ENCODE measurements at places on chromosomes 1 and 21.

DNA sequence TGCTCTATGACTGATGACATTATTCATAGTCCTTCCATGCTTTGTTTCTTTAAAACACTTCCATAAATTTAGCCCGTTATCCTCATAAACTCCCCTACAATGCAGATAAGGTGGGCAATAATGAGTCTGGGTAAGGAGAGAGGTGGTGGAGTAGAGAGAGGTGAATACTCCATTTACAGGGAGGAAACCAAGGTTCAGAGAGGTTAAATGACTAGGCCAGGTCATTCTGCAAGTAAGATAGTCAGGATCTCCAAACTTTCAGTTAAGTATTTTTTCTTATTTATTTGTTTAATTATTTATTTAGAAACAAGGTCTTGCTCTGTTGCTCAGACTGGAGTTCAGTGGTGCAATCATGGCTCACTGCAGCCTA, 26.1 kb downstream of the PAFAH2 start:
- DNase-seq = no peak

DNA sequence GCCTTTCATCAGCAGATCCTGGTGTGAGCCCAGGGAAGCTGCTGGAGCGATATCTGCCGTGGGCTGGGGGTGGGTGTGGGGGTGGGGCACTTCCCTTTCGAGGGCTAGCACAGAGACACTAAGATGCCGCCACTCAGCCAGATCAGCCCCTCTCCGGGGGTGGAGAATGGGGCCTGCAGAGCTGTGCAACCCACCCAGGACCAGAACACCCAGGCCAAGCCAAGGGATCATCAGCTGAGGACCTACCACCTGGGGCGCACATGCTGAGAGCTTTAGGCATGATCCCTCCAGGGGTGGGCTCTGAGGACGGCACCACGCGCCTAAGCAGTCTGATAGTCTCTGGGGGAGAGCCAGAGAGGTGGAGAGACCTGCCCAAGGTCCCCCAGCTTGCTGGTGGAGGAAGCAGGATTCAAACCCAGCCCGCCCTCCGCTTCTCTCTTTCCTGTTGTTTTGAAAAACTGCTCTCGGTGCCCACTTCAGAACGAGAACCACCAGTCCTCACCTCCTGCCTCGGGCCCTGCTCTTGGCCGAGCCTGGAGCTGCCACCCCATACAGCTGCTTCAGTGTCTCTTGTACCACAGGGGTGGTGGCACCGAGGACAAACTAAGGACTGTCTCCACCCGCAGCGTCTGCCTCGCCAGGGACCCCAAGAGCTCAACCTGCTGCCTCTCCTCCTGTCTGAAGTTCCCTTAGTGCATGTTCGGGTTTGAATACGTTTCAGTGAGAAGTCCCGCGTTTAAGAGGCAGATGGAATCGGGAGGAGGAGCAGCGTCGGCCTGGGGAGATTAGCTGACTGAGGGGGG, 39.7 kb upstream of the RUNX3 start:
- DNase-seq = no peak

DNA sequence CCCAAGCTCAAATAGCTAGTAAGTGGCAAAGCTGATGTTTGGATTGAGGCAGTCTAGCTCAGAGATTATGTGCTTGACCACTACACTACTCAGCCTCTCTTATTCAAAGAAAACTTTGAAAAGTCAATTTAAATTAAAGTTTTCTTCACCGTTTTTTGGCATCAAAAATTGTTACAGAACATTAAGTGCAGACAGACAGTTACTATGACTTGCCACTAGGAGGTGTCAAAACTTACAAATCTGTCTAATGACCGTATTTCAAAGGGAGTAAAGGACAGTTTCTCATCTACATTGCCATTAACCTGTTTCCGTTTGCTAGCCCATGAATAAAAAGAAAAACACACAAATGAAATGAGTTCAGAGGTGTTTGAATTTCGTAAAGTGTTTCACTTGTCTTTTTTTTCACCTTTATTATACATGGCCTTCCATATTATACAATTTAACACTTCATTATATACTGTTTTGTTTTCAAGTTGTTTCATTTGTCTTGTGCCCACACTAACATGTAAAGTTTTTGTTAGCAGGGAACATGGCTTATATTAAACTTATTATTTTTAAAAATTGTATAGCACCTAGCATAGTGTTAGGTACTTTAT, 57.4 kb upstream of the MTF2 start:
- DNase-seq = no peak

DNA sequence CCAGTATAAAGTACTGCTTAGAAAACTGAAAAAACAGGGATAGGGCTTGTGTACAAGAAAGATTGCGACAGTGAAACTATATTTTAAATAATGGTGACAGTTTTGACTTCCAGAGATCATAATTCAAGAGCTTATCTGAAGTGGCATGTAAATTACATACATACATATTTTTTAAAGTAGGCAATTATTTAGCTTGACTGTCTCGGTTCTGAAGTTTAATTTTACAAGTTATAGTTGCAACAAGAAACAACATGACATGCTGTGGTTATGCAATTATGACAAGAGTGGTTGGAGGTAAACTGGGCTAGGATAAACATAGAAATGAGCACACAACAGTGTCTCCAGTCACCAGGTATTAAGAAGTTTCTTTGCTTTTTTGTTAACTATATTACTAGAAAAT, 4.1 kb downstream of the C1orf21 start:
- DNase-seq = no peak

GRCh38 chr1:3231245-3231644, 162.2 kb downstream of the PRDM16 start:
- DNase-seq = no peak

- DNase-seq = no peak
Observed at GRCh38 chr1:239718997-239719628, 332.7 kb downstream of the CHRM3 start.

GRCh38 chr1:12179111-12179519, 12.3 kb downstream of the TNFRSF1B start:
- DNase-seq = no peak

GRCh38 chr1:29297450-29297849, 61.1 kb downstream of the PTPRU start:
- DNase-seq = no peak

- DNase-seq = no peak
Observed at GRCh38 chr1:237834461-237834860, 56.3 kb downstream of the ZP4 start.

DNA sequence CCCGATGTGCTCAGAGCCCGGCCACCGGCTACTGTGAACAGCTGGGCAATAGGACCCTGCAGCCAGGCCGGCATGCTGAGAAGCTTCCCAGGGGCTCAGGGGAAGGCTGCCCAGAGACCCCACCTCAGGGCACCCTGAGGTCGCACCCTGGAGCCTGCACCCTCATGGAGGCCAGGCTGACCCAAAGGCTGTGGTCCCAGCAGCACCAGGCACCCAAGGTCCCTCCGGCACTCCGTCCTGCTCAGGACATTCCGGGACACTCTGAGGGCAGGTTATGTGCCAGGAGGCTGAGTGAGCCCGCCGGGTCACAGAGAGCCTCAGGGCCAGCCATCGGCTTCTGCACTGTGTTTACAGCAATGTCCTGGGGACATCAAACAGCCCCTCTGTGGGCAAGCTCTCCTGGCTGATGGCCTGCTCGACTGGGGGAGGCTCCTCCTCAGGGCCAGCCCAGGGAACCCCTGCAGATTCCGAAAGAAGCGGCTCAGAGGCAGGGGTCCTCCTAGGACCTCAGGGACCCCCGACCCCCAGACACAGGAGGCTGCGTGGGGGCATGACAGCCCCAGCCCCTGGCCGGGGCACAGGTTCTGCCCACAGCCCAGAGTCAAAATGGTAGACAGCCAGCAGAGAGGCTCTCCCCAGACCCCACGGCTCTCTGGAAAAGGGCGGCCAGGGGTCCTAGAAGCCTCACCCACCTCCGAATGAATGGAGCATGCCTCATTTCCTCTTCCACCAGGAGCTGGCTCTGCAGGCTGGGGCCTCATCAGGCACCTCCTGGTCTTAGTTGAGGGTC, 8.2 kb downstream of the SLC19A1 start:
- no peak for DNase-seq
